ENCODE measurements at places on chromosomes 12 and 14.

- DNase-seq: no peak
Measured at GRCh38 chr14:35855876-35856481, 29.8 kb downstream of the BRMS1L start.

DNA sequence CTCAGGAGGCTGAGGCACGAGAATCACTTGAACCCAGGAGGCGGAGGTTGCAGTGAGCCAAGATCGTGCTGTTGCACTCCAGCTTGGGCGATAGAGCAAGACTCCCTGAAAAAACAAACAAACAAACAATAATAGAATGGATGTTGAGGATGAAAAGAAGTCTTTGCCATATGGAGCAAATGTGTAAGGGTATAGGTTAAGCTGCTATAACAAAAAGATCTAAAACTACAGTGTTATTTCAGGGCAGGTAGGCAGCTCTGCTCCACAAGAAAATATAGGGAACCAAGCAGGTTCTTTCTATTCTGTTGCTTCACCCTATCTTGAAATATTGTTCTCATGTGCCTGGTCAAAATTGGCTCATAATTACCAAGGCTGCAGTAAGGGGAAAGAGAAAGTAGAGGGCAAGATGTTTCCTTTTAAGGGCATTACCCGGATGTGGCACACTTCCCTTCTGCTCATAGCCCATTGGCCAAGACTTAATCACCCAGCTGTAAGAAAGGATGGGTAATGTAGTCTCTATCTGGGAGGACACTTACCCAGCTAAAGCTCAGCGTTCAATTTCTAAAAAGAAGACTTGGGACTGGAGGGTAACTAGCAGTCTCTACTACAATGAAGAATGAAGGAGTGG lies 23.5 kb downstream of the SDSL start:
- DNase-seq: no peak

DNA sequence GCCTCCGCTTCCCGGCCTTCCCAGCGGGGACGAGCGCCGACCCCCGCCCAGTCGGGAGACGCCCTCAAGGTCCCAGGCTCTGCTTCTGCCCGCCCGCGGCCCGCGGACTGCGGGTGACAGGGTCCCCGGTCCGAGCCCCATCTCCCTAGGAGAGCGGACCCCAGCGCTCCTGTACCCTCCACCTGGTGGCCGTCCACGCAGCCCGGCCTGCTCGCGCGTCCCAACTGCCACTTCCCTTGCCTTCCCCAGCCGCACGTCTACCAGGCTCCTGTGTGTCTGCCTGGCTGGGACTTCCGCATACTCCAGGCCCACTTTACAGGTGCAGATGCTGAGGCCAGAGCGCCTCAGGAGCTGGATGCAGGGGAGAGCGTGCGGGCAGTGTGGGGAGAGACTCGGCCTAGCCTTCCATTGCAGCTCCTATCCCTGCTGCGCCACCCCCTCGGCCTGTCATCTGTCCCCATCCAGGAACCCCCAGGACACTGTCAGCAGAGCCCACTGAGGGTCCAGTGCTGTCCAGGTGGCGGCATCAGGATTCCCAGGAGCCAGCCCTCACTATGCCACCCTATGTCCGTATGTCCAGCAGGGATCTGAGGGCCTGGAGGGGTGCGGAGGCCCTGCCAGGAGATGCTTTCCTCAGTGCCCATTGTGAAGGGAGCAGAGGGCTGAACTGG lies 8.0 kb upstream of the ANKRD9 start:
- peak; percentile 30 for DNase-seq

DNA sequence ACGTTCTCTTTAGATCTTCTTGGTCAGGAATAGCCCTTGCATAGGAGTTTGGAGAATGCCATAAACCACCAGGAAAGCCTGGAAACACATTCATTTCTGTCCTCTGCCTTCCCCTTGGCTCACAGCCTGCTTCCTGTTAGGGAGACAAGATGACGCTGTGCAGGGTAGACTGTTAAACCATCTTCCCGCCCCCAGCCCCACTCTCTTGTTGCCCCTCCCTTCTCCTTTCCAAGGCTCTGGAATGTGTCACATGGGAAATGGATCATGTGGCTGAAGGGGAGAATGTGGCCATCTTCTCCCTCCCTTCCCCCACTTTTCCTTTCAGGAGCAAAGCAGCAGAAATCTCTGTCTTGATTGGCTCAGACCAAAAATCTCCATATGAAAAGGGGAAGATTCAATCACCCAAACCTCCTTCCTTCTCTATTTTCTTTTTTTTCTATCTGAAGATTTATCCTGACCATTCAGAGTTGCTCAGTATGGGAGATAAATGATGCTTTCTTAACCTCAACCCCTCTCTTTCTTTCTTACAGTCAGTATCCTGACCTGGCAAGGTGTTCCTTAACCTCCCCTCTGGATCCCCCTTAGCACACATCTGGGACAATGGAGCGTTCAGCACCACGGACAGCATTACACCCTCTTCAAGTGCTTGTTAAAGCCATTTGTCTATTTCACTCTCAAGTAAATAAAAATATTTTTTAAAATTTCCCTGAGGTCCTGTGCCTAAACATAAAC lies 11.4 kb downstream of the GPR19 start:
- no peak for DNase-seq

GRCh38 chr12:87720967-87721366 lies 308.2 kb downstream of the C12orf50 start:
- no peak for DNase-seq

DNA sequence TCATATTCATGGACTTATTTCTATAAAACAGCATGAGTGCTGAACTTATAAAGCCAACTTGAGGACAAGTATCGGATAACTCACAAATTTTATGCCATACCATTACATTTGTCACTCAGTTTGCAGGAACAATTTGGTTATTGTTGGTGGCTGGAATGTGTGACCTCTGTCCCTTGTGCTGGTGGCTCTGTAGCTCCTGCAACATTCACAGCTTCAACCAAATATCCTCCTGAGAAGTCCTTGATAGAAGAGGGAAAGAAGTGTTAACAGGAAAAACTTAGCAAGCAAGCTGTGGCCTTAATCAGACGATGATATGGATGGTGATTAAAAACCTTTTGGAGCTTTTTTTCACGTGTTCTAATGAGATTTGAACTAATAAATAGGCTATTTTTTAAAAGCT lies 61.0 kb upstream of the DNM1L start:
- no peak for DNase-seq

DNA sequence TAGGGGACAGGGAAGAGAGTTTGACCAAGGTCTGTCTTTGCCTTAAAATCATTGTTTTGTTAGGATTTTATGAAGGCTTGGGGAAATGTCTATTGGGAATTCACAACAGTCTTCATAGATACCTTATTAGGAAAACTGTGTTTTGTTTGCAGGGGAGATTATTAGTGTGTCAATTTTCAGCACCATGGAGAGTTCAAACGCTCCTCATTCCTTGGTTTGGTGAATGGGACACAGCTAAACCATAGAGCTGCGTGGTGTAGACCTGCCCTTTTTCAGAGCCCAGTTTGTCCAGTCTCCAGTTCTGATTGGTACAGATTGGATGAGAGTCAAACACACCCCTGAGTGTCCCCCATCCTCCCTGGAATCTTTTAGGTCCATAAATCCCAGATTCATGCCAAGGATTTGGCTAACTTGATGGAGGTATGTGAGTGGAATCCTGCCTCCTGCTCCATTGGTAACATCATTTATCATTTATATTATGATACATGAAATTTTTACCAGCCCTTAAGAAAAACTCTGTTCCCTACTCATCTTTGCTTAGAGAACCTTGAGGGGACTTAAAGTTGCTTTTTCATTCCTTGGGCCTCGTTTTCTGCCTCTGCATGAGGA lies 12.0 kb downstream of the NGDN start:
- no peak for DNase-seq

- DNase-seq: no peak
Measured at GRCh38 chr12:92634202-92634601, 68.6 kb upstream of the PLEKHG7 start.

Measured in memory B cell (primary cell).